Ascending aorta (tissue), 2 donors: ENCODE measurements at places on chromosomes 4 and X.

- DNase-seq, result no peak
- peak within 1 kb of the TSS; percentile 51 for H3K4me3 ChIP-seq
- no peaks in the 10 kb centered on the region for H3K27me3 ChIP-seq
- no peak within 1 kb of the TSS for H3K27ac ChIP-seq
Measured at GRCh38 chrX:103063918-103064434, at the start of gene BEX1. TSS of gene BEX1 (minus strand) at chrX:103064171. CDS start at chrX:103063274, 897 bp downstream.

DNA sequence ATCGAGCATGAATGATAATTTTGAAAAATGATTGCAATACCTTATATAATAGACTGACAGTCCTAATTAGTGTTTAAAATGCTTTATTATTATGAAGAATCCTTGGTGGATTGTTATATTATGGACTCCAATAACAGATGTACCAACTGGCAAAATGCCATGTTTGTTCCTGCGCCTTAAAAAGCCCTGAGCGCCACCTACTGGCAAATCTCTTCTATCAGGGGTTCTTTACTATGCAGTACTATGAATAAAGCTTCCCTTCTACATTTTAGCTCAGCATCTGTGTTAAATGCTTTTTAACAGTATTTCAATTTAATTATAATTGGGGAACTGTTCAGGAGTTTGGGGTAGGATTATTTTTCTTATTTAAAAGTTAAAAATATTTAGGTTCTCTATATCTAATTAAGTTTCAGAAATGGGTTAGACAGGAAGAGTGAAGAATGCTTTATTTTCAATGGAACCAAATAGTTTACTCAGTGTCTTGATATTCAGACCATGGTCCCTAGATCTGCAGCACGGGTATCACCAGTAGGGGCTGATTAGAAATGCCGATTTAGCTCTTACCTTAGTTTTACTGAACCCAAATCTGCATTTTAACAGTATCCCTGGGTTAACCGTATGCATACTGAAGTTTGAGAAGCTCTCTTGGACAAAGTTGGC lies 20.0 kb downstream of the CFAP97 start:
- H3K36me3 ChIP-seq, result peaks cover 8% of the 10 kb centered on the region
- H3K27me3 ChIP-seq, result no peaks in the 10 kb centered on the region
- H3K4me1 ChIP-seq, result peaks cover 29% of the 10 kb centered on the region
- peak overlapping the region; percentile 28 for H3K27ac ChIP-seq
- DNase-seq, result no peak
- H3K4me3 ChIP-seq, result no peak overlapping the region

DNA sequence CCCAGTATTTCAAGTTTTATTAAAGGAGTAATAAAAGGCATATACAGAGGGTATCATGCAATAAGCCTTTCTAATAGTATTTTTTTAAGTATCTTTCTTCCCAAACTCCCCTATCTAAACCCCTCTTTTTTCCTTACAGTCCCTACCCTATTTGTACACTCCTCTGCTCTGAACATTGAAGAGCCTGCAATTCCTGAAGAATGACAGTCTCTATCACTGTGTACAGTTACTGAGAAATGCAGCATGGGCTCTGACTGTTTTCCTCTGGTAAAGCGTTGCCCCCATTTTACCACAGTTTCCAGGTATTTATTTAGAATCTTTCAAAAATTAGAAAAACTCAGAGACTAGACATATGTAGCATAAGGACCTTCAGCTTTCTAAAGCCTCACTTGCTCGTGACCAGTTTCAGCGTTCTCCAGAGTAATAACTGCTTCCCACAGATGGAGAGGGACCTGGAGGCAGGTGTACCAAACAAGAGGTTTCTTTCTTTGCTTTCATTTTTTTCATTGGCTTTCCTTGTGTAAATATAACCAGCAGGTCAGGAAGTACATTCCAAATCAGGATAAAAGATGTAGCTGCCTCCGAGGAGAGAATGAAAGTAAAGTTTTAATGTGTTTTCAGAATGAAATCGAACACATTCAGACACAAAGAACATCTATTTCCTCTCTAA lies 230.8 kb downstream of the CFAP299 start:
- no peaks in the 10 kb centered on the region for H3K27me3 ChIP-seq
- no peak for DNase-seq
- H3K4me1 ChIP-seq, result no peaks in the 10 kb centered on the region
- H3K27ac ChIP-seq, result no peak overlapping the region
- H3K4me3 ChIP-seq, result no peak overlapping the region
- no peaks in the 10 kb centered on the region for H3K36me3 ChIP-seq

GRCh38 chrX:49066690-49067089 lies 7.1 kb downstream of the PRAF2 start:
- DNase-seq, result no peak

GRCh38 chr4:177108708-177109107 lies 201.0 kb upstream of the NEIL3 start:
- H3K27ac ChIP-seq, result no peak overlapping the region
- DNase-seq, result no peak
- no peaks in the 10 kb centered on the region for H3K27me3 ChIP-seq
- H3K36me3 ChIP-seq, result no peaks in the 10 kb centered on the region
- H3K4me3 ChIP-seq, result no peak overlapping the region

DNA sequence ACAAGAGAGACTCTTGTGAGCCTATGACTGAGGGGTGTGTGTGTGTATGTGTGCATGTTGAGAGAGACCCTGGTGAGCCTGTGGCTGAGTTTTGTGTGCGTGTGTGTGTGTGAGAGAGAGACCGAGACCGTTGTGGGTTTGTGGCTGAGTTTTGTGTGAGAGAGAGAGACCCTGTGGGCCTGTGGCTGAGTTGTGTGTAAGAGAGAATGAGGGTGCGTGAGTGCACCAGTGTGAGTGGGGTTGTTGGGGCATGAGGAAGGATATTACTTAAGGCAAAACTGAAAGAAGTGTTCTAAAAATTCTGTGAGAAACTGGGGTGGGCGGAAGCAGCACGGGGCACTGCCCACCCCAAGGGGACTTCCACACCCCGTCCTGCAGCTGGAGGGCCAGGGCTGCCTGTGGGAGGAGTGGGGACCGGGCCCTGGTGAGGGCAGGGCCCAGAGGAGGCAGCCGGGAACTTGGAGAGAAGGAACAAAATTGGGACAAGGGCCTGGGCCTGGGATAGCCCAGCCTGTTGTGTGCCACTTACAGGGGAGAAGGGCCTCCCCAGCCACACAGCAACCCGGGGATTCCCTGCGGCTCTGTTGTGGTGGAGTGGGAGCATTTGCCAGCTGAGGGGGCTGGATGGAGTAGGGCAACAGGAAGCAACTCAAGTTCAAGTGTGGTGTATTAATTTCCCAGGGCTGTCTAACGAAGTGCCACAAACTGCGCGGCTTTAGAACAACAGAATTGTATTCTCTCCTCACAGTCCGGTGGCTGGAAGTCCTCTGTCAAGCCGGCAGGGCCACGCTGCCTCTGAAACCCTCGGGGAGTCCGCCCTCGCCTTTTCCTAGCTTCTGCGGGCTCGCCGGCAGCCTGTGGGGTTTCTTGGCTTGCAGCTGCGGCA lies 22.1 kb downstream of the TMEM131L start:
- peak overlapping the region; percentile 90 for H3K27ac ChIP-seq
- H3K27me3 ChIP-seq, result no peaks in the 10 kb centered on the region
- H3K4me1 ChIP-seq, result peaks cover 21% of the 10 kb centered on the region
- peak overlapping the region; percentile 14 for H3K4me3 ChIP-seq
- DNase-seq, result peak; percentile 70
- H3K36me3 ChIP-seq, result no peaks in the 10 kb centered on the region

GRCh38 chr4:156685308-156685707 lies 286.3 kb downstream of the PDGFC start:
- no peaks in the 10 kb centered on the region for H3K27me3 ChIP-seq
- H3K4me3 ChIP-seq, result no peak overlapping the region
- no peaks in the 10 kb centered on the region for H3K4me1 ChIP-seq
- no peak overlapping the region for H3K27ac ChIP-seq

GRCh38 chrX:129188231-129188630 lies 335.1 kb downstream of the SMARCA1 start:
- H3K36me3 ChIP-seq, result no peaks in the 10 kb centered on the region
- no peak for DNase-seq
- no peaks in the 10 kb centered on the region for H3K4me1 ChIP-seq

DNA sequence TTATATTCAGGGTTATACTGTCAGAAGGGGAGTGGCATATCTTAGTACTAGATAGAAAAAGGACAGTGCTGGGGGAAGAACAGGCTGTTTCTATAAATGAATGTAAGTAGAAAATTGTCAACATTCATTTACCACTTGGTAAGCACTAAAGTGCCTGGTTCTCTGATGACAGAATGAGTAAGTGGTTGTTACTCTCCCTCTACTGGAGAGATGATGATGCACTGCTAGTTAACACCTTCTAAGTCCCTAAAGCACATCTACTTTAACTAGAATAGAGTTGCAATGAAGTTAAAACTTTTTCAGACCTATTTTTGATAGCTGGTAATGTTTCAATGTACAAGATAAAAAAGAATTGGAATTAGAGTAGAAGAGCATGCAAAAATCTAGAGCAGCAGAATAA lies 214.5 kb downstream of the KLHL4 start:
- no peaks in the 10 kb centered on the region for H3K4me1 ChIP-seq
- DNase-seq, result no peak
- H3K27ac ChIP-seq, result no peak overlapping the region
- no peaks in the 10 kb centered on the region for H3K27me3 ChIP-seq

GRCh38 chr4:136307765-136308164 lies 1224.5 kb downstream of the PCDH18 start:
- H3K27me3 ChIP-seq, result no peaks in the 10 kb centered on the region
- no peak overlapping the region for H3K27ac ChIP-seq
- no peak for DNase-seq
- H3K4me1 ChIP-seq, result no peaks in the 10 kb centered on the region
- no peak overlapping the region for H3K4me3 ChIP-seq

- no peaks in the 10 kb centered on the region for H3K27me3 ChIP-seq
- no peak for DNase-seq
- peak overlapping the region; percentile 70 for H3K27ac ChIP-seq
- no peaks in the 10 kb centered on the region for H3K4me1 ChIP-seq
- H3K4me3 ChIP-seq, result peak overlapping the region; percentile 55
- H3K36me3 ChIP-seq, result no peaks in the 10 kb centered on the region
Measured at GRCh38 chr4:40316782-40317635, 18.1 kb upstream of the CHRNA9 start.

DNA sequence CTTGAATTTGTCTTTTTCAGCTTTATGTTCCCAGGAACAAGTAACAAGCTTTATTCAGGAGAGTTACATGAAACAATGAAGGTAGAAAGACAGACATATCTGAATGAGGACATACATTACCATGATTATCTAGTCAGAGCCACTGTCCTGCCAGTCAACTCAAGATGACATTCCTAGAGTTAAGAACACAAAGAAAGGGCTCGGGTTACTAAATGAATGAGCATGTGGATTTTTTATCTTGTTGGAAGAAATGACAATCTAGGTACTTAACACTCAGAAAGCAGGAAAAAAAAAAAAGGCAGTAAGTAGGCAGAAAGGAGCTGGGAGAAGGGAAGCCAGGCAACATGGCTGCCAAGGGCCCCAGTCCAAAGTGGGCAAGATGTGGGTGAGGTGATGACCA lies 28.0 kb upstream of the PACRGL start:
- no peaks in the 10 kb centered on the region for H3K4me1 ChIP-seq
- H3K36me3 ChIP-seq, result no peaks in the 10 kb centered on the region
- no peak overlapping the region for H3K4me3 ChIP-seq

DNA sequence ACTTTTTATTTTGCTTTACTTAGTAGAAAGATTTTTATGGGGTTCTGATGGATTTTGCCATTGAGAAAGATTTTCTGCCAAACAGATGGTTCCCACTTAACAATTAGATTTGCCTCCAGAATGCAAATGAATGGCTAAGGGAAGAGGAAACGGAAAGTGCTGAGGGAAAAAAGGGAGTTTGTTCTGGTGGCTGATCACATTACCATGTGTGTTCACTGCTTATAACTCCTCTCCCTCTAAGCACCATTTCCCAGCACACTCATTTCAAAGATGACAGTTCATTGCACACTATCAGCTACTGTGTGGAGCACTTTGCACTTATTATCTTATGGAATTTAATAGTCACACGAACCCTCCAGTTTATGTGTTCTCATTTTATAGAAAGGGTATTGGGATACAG lies 68.0 kb upstream of the GRID2 start:
- H3K4me1 ChIP-seq, result no peaks in the 10 kb centered on the region
- DNase-seq, result no peak
- no peaks in the 10 kb centered on the region for H3K36me3 ChIP-seq
- no peak overlapping the region for H3K4me3 ChIP-seq

- H3K4me3 ChIP-seq, result no peak overlapping the region
- H3K27ac ChIP-seq, result no peak overlapping the region
- no peaks in the 10 kb centered on the region for H3K4me1 ChIP-seq
- DNase-seq, result no peak
- H3K27me3 ChIP-seq, result no peaks in the 10 kb centered on the region
- no peaks in the 10 kb centered on the region for H3K36me3 ChIP-seq
Measured at GRCh38 chr4:17469931-17470674, 41.8 kb downstream of the QDPR start.

DNA sequence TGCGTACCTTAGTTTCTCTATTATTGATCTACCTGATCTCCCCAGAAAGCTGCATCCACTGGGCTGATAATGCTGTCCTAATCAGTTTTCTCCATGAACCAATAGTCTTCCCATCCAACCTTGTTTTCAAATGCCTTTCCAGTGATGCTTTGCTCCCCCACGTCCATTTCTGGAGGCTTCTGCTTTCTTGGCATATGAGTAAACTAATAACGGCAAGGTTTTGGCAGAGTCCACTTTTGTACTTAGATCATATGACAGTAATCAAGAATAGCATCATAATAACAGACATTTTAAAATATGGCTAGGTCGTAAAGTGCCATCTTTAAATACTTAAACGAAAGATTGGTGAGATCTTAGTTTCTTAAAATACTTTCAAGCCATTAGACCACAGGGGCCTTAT lies 38.4 kb upstream of the FAM9B start:
- H3K4me1 ChIP-seq, result no peaks in the 10 kb centered on the region
- H3K4me3 ChIP-seq, result no peak overlapping the region
- no peak overlapping the region for H3K27ac ChIP-seq
- H3K27me3 ChIP-seq, result no peaks in the 10 kb centered on the region
- no peaks in the 10 kb centered on the region for H3K36me3 ChIP-seq
- DNase-seq, result no peak

DNA sequence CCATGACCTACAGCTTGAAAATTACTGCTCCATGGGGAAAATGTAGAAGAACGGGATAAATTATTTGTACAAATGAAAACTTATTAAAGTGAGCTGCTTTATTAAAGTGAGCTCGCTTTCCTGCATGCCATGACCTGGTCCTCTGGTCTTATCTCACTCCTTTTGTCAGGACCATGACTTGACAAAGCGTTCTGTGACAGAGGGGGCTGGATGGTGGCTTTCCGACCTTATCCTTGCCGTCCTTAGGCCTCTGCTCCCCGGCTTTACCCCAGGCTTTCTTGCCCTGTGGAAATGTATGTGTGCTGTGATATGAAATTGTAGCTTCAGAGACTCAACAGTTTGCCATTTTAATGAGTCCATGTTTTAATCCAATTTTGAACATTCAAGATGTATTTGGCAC lies 44.0 kb upstream of the FBXW7 start:
- DNase-seq, result no peak
- H3K36me3 ChIP-seq, result no peaks in the 10 kb centered on the region
- no peak overlapping the region for H3K4me3 ChIP-seq
- no peaks in the 10 kb centered on the region for H3K4me1 ChIP-seq
- H3K27me3 ChIP-seq, result no peaks in the 10 kb centered on the region

- no peak for DNase-seq
- no peaks in the 10 kb centered on the region for H3K4me1 ChIP-seq
- H3K27ac ChIP-seq, result peak overlapping the region; percentile 63
- H3K27me3 ChIP-seq, result no peaks in the 10 kb centered on the region
Measured at GRCh38 chr4:3405176-3405575, 36.6 kb upstream of the HGFAC start.

- no peak for DNase-seq
- H3K4me3 ChIP-seq, result no peak overlapping the region
- no peaks in the 10 kb centered on the region for H3K36me3 ChIP-seq
- H3K4me1 ChIP-seq, result no peaks in the 10 kb centered on the region
Measured at GRCh38 chr4:157572284-157572683, 351.8 kb downstream of the GRIA2 start.
